ENCODE measurements at places on chromosomes 4 and X.

DNA sequence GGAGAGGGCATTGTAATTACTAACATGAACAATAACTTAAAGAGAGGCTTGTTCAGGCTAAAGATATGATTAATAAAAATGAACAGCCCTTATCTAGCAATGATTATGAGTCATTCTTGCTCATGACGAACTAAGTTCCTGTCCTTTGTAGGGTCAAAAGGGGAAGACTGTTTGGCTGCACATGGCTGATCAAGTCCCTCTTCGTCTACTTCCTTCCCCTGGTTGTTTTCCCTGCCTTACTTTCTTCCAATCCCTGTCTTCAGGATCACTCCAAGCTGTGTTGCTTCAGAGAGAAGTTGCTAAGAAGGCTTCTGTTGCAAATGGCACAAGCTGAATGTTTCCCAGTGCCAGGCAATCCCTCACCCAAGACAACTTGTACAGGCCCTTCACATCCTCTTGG, 115.0 kb upstream of the HS3ST1 start:
- DNase-seq = no peak
- H3K27me3 ChIP-seq = no peaks in the 10 kb centered on the region
- no peak overlapping the region for H3K4me3 ChIP-seq
- no peaks in the 10 kb centered on the region for H3K36me3 ChIP-seq
- no peak overlapping the region for H3K27ac ChIP-seq
- no peaks in the 10 kb centered on the region for H3K4me1 ChIP-seq

- no peaks in the 10 kb centered on the region for H3K36me3 ChIP-seq
- no peaks in the 10 kb centered on the region for H3K4me1 ChIP-seq
- peaks cover 4% of the 10 kb centered on the region for H3K27me3 ChIP-seq
- H3K27ac ChIP-seq = no peak overlapping the region
- H3K4me3 ChIP-seq = no peak overlapping the region
Observed at GRCh38 chr4:141041021-141041476, 92.2 kb downstream of the RNF150 start.

DNA sequence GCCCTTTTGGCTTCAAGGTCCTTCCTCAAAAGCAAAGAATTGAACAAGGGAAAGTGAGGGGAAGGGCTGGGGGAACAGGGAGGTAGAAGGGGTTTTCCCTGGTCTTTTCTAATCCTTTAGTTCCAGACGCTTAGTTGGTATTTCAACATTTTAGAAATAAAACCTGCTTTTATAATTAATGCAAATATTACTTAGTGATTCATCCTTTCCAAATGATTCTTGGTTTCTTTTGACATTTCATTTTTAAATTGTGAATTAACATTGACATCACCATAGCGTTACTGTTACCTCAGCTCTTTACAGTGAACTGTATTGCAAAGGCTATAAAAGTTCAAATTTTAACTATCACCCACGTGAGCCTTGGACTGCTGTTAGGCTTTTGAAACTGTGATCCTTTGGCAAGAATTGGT, 20.9 kb downstream of the NFKB1 start:
- peaks cover 37% of the 10 kb centered on the region for H3K36me3 ChIP-seq
- H3K27me3 ChIP-seq = no peaks in the 10 kb centered on the region

- H3K4me3 ChIP-seq = no peak overlapping the region
- peak; percentile 74 for DNase-seq
- H3K27me3 ChIP-seq = peaks cover 9% of the 10 kb centered on the region
Observed at GRCh38 chrX:68732906-68733493, 85.5 kb downstream of the STARD8 start.

- no peak overlapping the region for H3K4me3 ChIP-seq
- no peaks in the 10 kb centered on the region for H3K36me3 ChIP-seq
- no peak for DNase-seq
- no peak overlapping the region for H3K27ac ChIP-seq
- H3K4me1 ChIP-seq = no peaks in the 10 kb centered on the region
- H3K27me3 ChIP-seq = no peaks in the 10 kb centered on the region
Observed at GRCh38 chrX:124455966-124456365, 109.6 kb downstream of the SH2D1A start.

DNA sequence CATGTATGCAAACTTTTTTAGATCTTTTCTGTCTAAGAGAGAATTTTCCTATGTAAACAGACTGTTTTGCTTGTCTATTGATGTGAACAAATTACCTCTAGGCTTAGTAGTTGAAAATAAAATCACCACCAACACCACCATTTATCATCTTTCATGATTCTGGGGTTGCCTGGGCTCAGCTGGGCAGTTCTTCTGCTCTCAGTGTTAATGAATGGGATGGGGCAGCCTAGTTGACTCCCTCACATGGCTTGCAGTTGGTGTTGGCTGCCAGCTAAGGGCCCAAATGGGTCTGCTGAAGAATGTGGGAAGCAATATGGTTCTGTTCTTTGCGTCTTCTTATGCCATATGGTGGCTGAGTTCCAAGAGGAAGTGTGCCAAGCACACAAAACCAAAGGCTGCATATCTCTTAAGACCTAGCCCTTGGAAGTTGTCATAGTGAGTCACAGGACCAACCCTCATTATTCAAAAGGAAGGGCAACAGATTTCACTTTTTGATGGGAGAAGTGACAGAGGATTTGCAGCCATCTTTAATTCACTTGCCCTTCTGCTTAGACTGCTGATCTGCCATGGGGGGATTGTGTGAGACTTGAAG, 17.9 kb downstream of the REELD1 start:
- DNase-seq = no peak
- H3K36me3 ChIP-seq = no peaks in the 10 kb centered on the region
- H3K27me3 ChIP-seq = no peaks in the 10 kb centered on the region
- H3K27ac ChIP-seq = no peak overlapping the region
- no peaks in the 10 kb centered on the region for H3K4me1 ChIP-seq

- no peak overlapping the region for H3K27ac ChIP-seq
- no peak for DNase-seq
- no peaks in the 10 kb centered on the region for H3K27me3 ChIP-seq
- H3K4me3 ChIP-seq = no peak overlapping the region
- H3K36me3 ChIP-seq = peaks cover 38% of the 10 kb centered on the region
Observed at GRCh38 chr4:39823191-39823590, 125.3 kb downstream of the UBE2K start.

DNA sequence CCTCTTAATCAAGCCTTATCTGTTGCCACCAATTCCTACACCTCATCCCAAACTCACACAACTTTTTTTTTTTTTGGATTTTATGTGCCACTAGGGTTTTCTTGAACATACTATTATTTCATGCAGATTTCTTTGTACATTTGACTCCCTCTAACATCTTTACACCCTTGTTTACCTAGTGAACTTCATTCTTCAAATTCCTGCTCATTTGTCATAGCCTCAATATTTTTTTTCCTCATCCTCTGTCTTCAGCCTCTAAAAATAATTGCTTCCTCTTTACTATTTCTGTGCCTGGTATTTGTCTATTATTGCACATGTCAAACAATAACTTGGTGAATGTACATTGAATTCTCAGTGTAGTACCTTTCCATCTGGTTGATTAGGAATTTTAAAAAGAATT, 22.0 kb downstream of the NBDY start:
- H3K27me3 ChIP-seq = no peaks in the 10 kb centered on the region
- peaks cover 20% of the 10 kb centered on the region for H3K4me1 ChIP-seq
- H3K4me3 ChIP-seq = no peak overlapping the region
- H3K27ac ChIP-seq = no peak overlapping the region

GRCh38 chrX:22376369-22376768, 103.7 kb downstream of the CBLL2 start:
- no peak overlapping the region for H3K4me3 ChIP-seq
- no peaks in the 10 kb centered on the region for H3K36me3 ChIP-seq
- DNase-seq = no peak
- no peaks in the 10 kb centered on the region for H3K27me3 ChIP-seq
- H3K4me1 ChIP-seq = no peaks in the 10 kb centered on the region
- H3K27ac ChIP-seq = no peak overlapping the region

- no peak overlapping the region for H3K4me3 ChIP-seq
- H3K27me3 ChIP-seq = peaks cover 4% of the 10 kb centered on the region
- DNase-seq = no peak
- H3K27ac ChIP-seq = no peak overlapping the region
- no peaks in the 10 kb centered on the region for H3K4me1 ChIP-seq
Observed at GRCh38 chr4:151948351-151949016, 187.7 kb upstream of the GATB start.

- no peak for DNase-seq
- no peak overlapping the region for H3K27ac ChIP-seq
- no peak overlapping the region for H3K4me3 ChIP-seq
- no peaks in the 10 kb centered on the region for H3K36me3 ChIP-seq
- H3K4me1 ChIP-seq = no peaks in the 10 kb centered on the region
Observed at GRCh38 chr4:180086480-180087190, 2156.6 kb upstream of the TENM3 start.

DNA sequence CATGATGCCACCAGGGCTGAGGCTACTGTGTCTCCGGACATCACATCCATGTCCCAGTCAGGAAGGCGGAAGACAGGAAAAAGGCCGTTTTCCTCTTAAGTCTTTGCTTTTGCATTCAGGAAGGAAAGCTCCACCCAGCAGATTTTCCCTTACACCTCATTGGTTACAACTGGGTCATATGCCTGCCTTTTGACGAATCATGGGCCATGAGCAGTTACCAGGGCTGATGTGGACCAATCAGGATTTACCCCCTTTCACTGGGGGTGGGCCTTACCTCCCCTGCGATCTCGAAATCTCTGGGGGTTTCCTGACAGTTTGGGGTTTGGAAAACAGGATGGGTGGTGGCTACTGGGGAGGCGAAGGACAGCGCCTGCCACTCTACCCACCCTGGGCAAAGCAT, 52.5 kb upstream of the GRPEL1 start:
- H3K27me3 ChIP-seq = peaks cover 32% of the 10 kb centered on the region
- no peak overlapping the region for H3K27ac ChIP-seq
- H3K36me3 ChIP-seq = no peaks in the 10 kb centered on the region
- no peak for DNase-seq
- no peaks in the 10 kb centered on the region for H3K4me1 ChIP-seq
- no peak overlapping the region for H3K4me3 ChIP-seq

DNA sequence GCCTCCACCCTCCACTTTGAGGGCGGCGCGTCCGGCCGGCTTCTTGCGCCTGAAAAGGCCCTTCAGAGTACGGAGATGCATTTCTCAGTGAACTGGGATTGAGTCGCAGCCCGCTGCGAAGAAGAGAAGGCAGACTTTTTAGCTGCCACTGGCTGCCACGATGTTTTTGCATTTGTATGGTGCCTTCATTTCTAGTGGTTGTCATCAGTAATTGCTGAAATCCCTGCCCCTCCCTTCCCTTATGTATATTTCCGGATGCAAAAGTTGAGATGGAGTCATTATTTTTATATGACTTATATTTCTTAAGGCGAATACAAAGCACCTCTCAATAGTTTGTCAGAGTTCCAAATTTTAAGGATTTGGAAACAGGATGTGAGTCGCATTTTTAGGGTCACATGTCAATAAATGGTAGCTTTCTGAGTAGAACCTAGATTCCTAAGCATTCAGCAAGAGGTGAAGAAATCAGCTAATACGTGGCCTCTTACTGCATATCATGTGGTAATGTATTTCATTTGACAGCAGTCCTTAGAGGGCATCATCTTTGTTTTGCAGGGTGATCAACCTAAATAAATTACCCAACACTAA, 658 bp downstream of the ATP6AP2 start:
- H3K27ac ChIP-seq = peak overlapping the region; percentile 87
- peaks cover 2% of the 10 kb centered on the region for H3K36me3 ChIP-seq
- H3K4me1 ChIP-seq = peaks cover 30% of the 10 kb centered on the region
- H3K27me3 ChIP-seq = no peaks in the 10 kb centered on the region
- peak overlapping the region; percentile 87 for H3K4me3 ChIP-seq
- peak; percentile 34 for DNase-seq

DNA sequence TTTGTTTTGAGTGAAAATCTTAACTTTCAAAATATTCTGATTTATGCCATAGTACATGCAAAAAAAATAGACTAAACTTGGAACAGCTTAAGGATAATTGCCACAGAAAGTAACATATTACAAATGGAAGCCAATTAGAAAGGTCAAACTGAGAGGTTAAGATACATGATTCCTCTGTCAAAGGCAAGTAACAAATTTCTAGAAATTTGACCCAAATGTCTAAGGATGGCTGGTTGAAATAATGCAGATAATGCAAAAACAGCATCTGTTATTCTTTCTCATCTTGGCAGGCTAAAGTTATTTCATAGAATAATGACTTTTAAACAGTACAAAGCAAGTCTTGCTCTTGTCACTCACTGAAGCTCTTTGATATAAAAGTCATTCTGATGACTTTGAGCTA, 10.5 kb downstream of the FGF5 start:
- H3K36me3 ChIP-seq = no peaks in the 10 kb centered on the region
- no peak for DNase-seq
- H3K27ac ChIP-seq = no peak overlapping the region
- no peaks in the 10 kb centered on the region for H3K4me1 ChIP-seq
- H3K4me3 ChIP-seq = no peak overlapping the region

GRCh38 chrX:155871934-155872333, 9.2 kb upstream of the VAMP7 start:
- H3K27ac ChIP-seq = no peak overlapping the region
- no peak for DNase-seq
- no peaks in the 10 kb centered on the region for H3K36me3 ChIP-seq
- H3K4me1 ChIP-seq = no peaks in the 10 kb centered on the region

GRCh38 chrX:138638996-138639395, 72.5 kb downstream of the FGF13 start:
- H3K4me3 ChIP-seq = no peak overlapping the region
- no peak for DNase-seq
- no peak overlapping the region for H3K27ac ChIP-seq
- no peaks in the 10 kb centered on the region for H3K4me1 ChIP-seq

DNA sequence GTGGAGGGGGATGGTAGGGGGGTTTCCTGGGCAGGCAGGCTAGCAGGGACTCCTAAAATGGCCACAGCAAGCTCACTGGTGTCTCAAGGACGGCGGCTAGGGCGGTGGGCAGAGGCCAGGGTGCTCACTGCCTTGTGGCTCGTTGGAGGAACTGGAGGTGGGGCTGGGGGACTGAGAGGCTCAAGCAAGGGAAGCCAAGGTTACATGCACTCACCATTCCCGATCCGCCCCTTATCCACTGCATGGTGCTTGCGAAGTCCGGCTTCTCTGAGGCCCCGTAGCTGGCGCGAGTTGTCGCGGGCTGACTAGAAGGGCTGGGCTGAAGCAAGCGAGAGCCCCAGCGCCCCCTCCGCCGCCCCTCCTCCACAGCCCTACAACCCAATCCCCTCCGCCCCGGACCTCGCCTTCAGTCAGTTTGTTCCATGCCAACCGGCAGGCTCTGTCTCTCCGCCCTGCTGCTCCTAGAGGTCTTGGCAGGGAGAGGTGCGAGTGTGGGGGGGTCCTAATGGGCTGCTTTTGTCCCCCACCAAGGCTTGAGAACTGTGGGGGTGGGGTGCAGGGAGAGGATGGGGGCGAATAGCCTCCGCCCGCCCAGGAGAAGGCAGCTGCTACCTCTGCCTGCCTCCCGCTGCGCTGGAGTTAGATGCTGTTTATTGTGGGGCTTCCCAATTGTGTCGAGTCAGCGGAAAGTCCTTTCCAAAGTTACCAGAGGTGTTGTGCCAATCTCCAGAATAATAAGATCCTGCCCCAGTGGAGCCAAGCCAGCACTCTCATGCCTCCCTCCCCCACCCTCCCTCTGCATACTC, at the start of gene ARHGEF9:
TSS of gene ARHGEF9 (minus strand) at position 313 of the 806 bp plus-strand sequence. CDS start at position 244, 69 bp downstream.
- no peaks in the 10 kb centered on the region for H3K36me3 ChIP-seq
- peaks cover 7% of the 10 kb centered on the region for H3K27me3 ChIP-seq
- no peak within 1 kb of the TSS for H3K27ac ChIP-seq
- H3K4me3 ChIP-seq = peak within 1 kb of the TSS; percentile 35
- H3K4me1 ChIP-seq = no peaks in the 10 kb centered on the region

- no peak overlapping the region for H3K27ac ChIP-seq
- no peak overlapping the region for H3K4me3 ChIP-seq
Observed at GRCh38 chr4:181674315-181674875, 568.8 kb upstream of the TENM3 start.
